ENCODE measurements at places on chromosomes 12 and 14.

DNA sequence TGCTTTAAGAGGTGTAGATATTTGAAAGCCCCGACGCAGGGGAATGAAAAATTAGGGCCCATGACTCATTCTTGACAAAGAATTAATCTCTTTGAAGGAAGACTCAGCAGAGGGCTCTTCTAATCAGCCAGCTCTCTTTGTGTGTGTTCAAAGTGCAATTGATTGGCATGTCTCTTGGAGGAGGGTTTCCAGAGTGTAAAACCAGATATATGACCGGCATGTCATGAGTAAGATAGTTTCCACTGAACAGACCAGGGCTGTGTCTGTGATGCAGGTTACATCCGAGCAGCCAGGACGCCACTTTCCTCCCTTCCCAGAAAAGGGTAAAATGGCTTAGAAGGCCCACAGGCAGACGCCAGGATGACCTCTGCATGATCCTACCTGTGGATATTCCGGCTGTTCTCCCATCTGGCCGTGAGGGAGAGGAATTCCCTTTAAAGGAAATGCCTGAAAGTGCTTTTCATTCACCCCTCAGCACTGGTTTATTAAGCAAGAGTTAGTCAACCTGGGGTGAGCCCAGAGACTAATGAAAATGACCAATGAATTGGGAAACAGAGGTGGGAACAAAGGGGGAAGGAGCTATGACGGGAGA is 7.2 kb upstream of the KRT75 start:
- no peak for DNase-seq

GRCh38 chr12:42932936-42933335 is 343.4 kb upstream of the PRICKLE1 start:
- DNase-seq = no peak

DNA sequence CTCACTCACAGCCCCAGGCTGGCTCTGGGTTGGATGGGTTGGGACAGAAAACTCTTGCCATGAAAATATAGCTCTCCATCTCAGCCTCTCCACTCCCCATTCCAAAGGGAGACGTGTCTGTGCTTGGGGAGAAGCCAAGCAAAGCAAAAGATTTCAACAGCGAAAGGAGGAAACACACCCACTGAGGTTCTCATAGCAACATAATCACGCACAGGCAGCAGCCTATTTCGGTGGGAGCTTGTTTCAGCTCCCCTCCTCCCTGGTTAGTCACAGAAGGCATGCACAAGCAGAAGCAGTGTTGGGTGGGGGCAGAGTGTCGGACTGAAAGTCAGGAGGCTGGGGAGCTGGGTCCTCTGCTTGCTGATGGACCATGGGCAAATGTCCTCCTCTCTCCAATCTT is 1.9 kb upstream of the PRMT8 start:
- DNase-seq = no peak

DNA sequence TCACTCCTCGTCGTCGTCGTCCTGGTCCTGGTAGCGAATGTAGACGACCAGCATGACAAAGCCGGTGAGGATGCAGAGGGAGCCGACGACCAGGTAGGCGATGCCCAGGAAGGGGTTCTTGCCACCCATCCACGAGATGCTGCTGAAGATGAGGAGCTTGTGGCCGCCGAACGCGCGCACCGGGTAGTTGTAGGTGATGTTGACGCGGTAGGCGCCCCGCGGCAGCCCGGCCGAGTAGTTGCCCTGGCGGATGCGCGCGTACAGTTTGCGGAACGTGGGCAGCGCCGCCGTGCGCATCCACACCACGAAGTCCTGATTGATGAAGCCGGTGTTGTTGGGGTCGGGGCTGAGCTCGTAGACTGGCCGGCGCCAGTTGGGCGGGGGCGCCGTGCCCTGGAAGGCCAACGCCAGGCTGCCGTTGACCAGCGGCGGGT is 1.0 kb downstream of the TMEM30B start:
- no peak for DNase-seq

DNA sequence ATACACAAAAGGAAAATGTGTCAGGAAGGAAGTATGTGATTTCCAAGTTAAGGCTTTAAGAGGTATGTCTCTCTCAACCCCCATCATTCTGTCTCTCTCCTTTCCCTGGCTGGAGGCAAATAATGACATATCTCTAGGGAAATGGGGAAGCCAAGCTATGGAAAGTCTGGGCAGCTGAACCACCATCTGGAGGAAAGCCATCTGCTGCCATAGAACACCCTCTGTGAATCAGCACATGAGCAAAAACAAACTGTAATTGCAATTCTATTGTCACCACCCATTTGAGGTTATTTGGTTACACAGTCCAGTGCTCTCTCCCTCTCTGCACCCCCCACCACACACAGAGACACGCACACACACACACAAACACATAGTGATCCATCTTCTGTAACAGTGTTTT is 766.2 kb downstream of the FLRT2 start:
- no peak for DNase-seq

- DNase-seq = no peak
These were observed 2.8 kb downstream of the PIANP start for GRCh38 chr12:6697584-6698351.

DNA sequence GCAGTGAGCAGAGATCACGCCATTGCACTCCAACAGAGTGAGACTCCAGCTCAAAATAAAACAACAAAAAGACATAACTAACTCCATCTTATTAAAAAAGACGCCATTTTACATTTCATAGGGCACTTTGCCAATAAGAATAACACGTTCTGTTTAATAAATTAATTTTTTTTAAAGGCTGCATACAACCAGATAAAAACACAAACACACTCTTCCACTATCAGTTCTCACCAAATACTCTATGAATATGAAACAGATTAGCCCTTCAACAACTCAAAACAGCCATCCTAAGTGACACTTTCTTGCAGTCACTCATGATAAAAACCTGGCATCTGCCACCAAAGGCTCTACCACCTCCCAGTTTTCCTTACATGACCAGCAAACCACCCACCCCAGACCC is 16.1 kb downstream of the AICDA start:
- no peak for DNase-seq

DNA sequence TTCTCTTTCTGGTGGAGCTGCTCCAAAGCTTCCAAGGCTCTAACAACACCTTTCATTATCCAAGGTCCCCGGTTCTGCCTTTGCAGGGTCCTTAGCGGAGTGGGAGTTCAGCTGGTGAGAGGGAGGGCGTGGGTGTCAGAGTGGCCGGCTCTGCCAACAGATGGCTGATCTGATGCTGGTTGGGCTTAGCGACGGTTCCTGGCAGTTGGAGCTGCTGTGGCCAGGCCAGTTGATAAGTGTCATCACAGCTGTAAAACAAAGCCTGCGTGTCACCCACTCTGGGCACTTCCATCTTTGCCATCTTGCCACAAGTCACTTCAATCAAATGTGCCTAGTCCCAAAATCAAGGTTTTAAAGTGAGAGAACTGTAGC is 36.3 kb downstream of the RIN3 start:
- no peak for DNase-seq

GRCh38 chr12:101566318-101566717 is 28.5 kb upstream of the MYBPC1 start:
- no peak for DNase-seq

GRCh38 chr12:68641138-68641537 is 30.4 kb downstream of the RAP1B start:
- DNase-seq = no peak

GRCh38 chr14:74702293-74702692 is 10.6 kb downstream of the AREL1 start:
- no peak for DNase-seq

DNA sequence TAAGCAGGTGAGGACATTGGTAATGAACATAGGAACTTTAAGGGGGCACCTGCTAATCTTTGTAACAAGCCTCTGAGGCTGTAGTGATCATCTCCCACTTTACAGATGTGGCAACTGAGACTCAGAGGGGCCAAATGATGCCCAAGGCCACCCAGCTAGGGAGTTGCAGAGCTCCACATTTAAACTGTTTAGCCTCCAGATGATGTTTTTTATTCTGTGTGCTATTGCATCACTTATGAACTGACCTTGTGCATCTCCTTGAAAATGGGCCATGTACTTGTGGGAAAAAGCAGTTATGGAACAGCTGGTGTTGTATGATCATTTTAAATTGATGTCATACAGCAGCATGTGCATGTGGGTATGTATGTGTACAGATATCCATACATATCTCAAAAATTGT is 41.4 kb downstream of the TPCN1 start:
- no peak for DNase-seq

DNA sequence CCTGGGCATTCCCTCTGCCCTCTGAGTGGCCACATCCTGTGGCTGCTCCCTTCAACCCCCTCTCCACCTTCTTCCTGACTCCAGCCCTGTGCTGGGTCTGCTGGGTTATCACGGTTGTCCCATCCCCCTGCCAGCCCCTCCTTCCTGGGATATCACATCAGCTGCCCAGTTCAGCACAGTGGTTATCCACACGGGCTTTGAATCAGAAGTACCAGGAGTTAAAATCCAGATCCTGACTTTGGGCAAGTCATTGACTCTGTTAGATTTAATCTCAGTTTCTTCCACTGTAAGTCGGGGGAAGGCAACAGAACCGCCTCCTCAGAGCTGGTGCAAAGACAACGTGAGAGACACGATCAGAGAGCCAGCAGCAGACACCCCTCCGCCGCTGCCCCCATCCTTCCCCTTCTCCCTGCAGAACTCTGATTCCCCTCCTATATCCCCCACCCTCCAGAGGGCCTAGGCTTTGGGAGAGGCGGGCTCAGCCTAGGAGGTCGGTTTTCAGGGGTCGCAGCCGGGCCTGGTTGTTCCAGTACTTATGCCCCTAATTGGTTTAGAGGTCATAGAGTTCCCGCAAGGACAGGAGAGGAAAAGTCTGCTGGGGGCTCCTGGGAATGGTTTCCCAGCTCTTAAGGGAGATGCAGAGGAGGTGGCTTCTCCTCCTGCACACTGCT is 42.5 kb downstream of the PRIMA1 start:
- no peak for DNase-seq

GRCh38 chr12:128025589-128026245 is 241.3 kb upstream of the TMEM132C start:
- no peak for DNase-seq

- DNase-seq = no peak
These were observed 110.9 kb downstream of the SCAF11 start for GRCh38 chr12:45879363-45879895.

GRCh38 chr12:120999191-121000120 is 16.8 kb downstream of the C12orf43 start:
- no peak for DNase-seq

DNA sequence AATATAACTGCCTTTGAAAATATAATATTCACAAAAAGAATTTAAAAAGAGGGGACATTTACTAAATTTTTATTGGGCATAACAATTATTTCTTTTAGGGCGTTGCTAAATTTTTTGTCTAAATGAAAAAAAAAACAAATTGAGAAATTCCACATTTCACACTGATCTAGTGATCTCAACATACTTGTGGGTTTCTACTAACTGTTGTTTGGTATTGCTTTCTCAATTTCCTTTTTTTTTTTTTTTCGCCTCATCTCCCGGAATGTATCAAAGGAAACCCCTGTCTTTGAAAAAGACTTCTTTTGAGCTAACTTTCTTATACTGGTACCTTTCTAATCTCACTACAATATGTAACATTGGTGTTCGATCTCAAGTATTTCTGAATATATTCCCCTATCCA is at the start of gene CLEC4D:
Gene CLEC4D, plus strand, starts transcription at position 248 of the 400 bp plus-strand sequence. CDS start 230 bp downstream, outside the sequence.
- DNase-seq = no peak

DNA sequence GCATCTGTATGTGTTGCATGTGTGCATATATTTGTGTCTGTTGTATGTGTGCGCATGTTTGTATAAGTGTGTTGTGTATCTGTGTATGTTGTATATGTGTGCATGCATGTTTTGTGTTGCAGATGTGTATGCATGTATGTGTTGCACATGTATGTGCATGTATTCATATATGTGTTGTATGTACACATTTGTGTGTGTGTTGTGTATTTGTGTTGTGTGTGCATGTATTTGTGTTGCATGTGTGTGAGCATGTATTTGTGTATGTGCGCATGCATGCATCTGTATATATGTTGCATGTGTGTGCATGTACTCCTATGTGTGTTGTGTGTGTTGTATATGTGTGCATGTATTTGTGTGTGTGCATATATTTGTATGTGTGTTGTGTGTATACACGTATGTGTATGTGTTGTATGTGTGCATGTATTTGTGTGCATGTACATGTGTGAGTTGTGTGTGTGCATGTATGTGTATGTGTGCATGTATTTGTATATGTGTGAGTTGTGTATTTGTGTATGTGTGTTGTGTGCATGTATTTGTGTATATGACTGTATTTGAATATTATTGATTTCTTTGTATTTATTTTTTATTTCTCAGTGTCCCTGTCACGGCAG is 16.8 kb downstream of the SLC8B1 start:
- no peak for DNase-seq

DNA sequence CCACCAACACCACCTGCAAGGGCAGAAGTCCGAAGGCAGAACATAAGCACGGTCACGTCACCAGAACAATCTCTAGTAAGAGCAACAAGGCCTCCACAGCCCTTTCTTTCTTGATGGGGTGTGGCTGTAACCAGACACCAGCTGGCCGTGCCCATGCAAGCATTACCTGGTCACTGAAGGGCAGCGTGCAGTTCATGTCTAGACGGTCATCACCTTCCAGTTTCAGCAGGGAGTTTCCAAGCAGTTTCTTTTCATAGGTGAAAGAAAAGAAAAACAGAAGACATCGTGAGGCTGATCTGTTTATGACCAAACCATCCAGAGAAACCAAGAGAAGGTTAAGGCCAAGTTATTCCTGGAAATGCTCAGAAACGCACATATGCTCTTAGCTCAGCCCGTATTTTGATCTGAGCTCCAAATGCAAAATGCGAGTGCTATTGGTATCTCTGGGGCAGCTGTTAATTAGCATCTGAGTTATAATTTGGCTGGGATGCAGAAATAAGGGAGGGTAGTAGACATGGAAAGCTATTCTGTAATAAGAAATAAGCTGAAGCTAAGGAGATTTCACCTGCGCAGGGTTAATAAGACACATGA is 42.5 kb downstream of the PRKAB1 start:
- no peak for DNase-seq

Measured in T-helper 22 cell (primary cell).